Fibroblast of skin of scalp (primary cell): ENCODE measurements at places on chromosomes 3 and 15.
A peak's percentile ranks its signal among the peaks of the same experiment; 100 is the strongest.

DNA sequence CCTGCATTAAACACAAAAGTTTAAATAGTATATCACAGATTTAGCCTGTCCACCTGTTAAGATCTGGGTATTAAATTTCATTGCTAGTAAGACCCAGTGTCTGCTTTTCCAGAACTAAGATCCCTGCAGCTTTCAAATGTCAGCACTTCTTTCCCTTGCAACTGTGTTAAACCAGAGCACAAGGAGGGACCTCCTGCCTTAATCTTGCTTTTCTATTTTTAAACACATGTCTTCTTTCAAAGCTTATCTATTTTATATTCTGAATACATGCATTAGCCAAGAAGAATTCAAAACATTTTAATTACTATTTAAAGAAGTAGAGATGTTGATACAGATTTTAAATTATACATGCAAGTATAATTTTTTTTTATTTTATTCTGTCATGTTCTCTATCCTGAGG lies 315.1 kb downstream of the ARPP21 start:
- no peak for DNase-seq

DNA sequence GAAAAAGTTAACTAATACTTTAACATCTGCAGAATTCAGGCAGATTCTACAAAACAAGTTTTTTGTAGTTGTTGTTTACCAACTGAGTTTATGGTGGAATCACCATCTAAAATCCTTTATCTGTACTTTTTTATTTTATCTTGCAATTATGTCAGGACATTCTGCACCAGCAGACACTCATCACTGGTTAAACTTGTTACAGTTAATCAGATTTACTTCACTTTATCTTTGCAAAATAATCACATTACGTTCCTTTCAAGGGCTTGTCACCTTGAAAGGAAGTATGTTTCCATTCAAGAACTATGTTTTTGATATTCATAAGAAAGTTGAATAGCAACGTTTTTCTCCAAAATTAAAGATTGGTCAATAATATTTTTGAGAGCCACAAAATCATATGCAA lies 796.6 kb upstream of the ROBO1 start:
- no peak for DNase-seq

DNA sequence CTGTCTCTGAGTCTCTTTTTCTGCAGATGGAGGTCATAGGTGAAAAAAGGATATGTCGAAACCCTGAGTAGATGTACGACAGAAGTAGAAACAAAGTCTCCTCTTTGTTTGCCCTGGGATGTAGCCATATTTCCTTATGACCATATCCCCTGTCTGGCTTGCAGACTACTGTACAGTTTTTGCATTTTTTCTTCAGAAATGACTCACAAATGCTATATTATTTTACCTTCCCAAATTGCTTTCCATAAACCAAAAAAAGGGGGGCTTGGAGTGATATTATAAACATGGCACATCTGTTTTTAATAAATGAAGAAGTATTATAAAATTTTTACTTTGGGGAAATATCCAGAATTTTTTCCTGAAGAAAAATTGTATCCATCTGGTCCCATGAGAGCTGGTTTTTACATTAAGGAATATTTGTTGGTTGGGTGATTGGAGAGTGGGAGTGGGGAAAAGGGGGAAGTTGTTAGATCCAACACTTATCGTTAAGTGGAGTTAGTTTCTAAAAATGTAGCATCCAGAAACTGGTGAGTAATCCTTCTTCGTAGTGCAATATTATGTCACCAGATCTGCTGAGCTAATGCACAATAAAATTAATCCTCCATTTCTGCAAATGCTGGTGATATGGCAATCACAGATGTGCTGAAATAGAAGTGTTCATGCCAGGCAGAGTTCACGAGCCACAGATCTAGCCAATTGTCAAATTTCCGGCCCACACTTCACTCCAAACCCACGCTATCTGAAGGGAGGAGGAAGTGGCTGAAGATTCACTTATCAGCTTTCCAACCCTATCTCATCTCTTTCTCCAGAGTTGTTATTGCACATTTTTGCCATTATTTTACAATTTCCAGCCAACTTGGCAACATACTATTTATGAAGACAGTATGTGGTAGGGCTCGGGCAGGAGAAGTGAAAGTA lies 313.6 kb upstream of the ATP11B start:
- peak; percentile 93 for DNase-seq

DNA sequence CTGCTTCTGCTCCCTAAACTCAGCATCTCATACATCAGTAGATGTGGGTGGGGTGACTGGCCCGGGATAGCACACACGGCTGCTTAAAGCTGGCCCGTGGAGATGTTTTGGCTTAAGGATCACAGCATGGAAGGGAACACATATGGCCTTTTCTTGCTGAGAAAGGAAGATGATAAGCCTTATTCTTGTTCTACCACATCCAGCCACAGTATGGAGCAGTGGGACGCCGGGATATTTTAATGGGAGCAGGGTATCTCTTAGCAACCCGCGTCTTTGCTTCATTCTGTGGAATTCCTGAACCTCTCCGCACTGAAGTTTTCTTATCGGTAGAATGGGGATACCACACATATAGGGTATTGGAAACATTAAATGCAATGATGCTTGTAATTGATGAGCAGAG lies 94.1 kb upstream of the PROK2 start:
- DNase-seq, result no peak

DNA sequence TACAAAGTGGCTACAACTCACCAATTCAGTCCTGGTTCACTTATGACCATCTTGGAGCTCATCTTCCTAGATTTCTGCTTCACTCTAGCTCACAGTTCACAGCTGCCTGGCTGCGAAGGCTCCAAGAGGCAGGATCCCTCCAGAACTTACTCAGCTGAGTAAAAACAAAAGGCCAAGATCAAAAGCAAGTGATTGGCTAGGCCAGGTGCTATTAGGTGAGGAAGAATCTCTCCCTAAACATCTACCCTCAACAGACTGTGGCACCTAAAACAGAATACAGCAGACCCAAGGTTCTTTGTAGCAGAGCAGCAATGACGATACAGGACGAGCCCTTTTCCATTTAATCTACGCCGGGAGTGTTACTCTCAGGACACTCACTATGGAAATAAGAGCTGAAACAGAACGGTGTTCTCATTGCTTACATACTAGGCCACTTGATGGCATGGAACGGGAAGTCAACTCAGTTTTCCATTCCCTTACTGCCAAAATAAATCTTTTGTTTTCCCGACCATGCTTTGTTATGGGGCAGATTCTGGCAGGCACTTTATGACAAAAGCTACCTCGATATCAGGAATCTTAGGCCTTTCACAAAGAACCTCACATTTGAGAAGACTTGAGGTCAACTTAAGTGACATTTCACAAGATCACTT lies 901 bp downstream of the ICE2 start:
- DNase-seq, result peak; percentile 22
